ENCODE measurements at places on chromosomes 3 and 15. TPM values are rescaled to one million over a fixed set of nuclear protein-coding genes. Genes with fewer than 3 reads are reported as not detected.

DNA sequence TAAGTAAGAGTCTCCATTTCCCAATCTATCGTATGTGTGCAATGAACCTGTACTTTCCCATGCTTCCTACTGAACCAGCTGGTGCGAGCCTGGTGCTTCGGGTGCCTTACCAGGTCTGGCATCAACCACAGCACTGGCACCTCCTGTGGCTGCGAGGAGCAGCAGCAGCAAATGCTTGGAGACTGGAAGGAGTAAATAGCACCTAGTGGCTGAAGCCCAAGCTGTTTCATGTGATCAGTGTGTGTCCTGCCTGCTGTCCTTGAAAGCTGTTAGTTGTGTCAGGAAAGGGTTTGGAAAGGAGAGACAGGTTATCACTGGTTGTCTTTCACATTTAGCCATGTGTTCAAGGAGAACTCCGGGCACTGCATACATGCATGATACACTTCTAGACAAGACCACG, 31.8 kb downstream of the PCOLCE2 start:
- DNase-seq = no peak

GRCh38 chr3:51777985-51778384, 1.1 kb downstream of the IQCF6 start:
- peak; percentile 31 for DNase-seq

DNA sequence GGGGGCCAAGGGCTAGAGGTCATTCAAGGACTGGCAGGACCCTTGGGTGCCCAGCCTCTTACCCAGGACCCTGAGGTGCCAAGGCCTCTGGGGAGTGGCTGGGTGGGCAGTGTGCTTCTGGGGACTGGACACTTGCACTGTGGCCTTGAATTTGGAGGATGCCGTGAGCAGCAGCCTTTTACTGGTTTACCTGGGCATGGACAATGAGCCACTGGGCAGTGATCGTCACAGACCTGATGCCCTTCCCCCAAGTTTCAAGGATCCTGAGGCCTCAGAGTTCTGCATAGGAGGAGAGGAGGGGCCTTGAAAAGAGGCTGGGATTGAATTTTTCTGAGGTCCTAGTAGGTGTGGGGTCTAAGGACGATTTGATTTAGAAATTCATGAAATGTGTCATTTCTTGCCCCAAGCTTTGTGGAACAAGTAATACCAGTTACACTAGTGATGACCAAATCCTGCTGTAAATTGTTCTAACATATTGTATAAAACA, 146.1 kb upstream of the TPM1 start:
- DNase-seq = no peak

DNA sequence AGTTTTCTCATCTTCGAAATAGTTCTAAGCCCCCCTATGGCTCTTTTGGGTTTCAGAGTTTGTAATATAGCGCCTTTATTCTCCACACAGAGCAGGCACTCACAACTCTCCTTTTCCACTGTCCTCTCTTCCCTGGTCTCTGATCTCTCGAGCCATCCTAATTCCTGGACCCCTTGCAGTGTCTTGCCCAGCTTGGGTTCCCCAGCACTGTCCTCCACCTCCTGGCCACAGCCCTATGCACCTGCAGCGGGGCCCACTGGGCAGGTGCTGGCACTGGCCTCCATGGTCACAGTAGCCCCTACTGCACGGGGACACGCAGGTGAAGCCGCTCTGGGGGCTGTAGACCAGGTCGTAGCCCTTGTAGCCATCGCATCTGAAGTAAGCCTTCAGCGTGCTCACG, 27.9 kb downstream of the MUC20 start:
- no peak for DNase-seq

GRCh38 chr15:94703596-94703995, 472.2 kb downstream of the MCTP2 start:
- peak; percentile 15 for DNase-seq

DNA sequence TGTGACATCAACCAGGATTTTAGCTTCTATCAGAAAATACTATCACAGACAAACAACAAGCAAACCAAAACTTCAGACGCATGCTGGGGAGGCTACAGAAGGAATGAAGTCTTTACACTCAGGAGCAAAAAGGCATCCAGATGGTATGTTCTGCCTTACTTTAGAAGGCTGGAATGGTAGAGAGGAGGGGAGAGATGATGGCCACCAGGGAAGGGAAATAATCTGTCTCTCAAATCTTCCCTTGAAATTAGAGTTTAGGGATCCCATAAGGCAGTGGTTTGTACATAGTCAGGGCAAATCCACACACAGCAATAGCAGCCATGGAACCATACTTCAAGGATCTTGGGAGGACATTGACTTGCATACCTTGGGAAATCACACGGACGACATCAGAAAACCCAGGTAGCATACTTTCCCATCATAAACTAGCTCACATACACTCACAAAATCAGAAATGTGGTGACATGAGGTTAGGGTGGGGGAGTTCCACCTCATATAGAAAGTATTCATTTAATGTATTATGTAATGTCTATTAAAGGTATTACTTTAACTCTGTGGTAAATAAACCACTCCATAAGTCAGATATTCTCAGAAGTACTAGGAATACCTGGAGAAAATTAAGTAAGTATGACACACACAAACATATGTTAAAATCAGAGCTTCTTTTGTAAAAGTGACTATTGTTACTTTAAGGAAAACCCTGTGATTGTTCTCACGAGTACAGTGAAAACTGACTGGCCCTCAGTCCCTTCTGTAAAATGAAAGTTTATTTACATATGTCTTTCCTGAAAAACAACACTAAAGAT, 9.4 kb downstream of the BTLA start:
- no peak for DNase-seq

DNA sequence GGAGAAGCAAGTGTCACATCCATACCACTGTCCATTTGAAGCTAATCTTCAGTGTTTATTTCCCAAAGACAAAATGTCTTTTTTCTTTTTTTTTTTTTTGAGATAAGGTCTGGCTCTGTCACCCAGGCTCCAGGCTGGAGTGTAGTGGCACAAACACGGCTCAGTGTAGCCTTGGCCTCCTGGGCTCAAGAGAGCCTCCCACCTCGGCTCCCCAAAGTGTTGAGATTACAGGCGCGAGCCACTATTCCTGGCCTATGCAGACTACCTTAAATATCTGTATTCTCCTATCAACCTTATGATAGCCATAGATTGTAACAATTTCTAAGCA, 27.7 kb upstream of the VPS33B start:
- DNase-seq = no peak

Gene LRTM1
- not detected for total RNA-seq

DNA sequence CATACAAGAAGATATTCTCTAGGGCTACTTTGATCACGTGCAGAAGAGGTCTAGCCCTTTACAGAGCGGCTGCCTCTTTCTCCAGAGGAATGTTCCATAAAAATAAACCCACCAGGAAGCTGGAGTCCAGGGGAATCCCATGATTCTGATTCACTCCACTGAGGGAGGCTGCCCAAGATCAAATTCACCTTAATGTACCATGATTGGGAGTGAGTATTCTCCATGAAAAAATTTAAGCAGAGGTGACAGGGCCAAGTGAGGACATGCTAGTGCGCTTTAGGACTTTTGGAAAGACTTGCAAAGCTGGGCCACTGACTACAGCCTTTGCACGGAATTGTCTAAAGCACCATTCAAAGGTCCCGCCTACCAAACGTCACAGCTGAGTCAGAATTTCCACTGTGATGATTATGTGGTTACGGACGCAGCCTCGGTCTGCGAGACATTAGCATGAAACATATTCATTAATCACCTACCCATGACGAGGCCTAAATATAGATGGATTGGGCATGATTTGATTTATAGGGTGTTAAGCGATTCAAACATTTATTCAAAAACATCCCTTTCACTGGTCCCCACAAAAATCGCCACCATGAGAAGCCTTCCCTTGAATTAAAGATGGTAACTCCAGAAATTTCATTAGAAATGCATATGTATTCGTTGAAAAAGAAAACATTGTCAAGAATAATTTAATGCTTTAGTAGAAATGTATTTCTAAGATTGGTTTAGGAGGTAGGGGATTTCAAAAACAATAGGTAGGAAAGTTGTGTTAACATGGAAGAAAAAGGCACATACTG, 152.6 kb downstream of the GREM1 start:
- no peak for DNase-seq

Gene MGLL
- 182 TPM for total RNA-seq

DNA sequence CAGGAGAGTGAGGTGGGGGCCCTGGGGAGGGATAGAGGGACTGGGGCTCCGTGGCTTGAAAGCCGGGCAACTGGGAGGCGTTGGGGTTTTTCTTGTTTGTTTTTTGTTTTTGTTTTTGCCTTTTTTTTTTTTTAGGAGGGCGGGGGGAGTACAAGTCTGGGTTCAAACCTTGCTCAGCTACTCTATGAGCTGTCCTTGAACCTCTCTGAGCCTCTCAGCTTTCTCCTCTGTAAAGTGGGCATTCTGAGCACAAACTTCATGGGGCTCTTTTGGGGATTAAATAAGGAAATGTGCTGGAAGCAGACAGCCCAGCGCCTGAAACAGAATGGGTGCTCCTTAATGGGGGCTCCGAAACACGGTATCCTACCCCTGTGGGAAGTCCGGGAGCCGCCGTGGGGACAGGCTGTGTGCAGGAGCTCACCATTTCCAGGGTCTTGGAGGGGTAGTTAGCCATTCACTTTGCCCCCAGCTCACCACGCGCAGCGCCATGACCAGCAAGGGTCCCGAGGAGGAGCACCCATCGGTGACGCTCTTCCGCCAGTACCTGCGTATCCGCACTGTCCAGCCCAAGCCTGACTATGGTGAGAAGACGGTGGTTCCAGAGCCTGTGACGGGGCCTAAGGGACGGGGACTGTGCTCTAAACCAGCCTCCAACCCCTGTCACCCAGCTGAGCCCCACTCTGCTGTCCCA, 388 bp downstream of the ACY1 start:
- DNase-seq = no peak

DNA sequence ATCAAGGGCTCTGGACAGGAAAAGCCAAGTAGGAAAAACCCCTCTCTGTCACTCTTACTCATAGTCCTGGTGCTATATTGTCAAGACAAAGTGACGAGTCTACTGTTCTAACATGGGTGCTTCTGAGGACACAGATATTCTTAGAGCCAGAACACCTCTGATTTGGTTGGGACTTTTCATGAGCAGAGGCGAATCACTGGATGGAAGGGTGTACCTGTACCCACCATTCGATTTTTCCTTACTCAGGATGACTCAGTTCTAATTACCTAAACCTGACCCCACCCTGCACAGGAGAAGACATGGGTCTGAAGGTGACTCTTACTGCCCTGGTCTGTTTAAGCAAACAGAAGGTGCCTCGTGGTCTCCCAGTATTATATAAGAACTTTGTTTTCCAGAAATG, 58.5 kb downstream of the ABCC5 start:
- DNase-seq = no peak

- no peak for DNase-seq
Measured at GRCh38 chr15:92421976-92422375, 28.3 kb downstream of the ST8SIA2 start.

GRCh38 chr3:143380449-143380848, 260.9 kb downstream of the CHST2 start:
- DNase-seq = no peak

DNA sequence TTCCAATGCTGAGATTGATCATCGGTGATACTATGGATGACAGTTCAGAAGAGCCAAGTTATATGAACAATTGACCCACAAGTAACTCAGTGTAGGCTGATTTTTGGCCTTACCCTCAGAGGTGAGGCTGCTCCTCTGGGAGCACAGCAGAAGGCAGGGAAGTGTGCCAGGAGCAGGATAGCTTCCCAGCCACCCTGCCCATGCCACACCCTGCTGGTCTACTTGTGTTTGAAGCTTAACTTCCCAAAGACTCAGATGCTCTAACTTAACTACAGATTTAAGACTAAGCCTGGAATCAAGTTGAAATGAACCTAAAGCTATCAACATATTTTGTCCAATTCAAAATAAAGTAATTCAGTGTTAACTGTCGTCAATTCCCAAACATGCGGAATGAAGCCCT, 77.5 kb downstream of the BOC start:
- DNase-seq = no peak

Gene MITF
- total RNA-seq = 18.1 TPM

DNA sequence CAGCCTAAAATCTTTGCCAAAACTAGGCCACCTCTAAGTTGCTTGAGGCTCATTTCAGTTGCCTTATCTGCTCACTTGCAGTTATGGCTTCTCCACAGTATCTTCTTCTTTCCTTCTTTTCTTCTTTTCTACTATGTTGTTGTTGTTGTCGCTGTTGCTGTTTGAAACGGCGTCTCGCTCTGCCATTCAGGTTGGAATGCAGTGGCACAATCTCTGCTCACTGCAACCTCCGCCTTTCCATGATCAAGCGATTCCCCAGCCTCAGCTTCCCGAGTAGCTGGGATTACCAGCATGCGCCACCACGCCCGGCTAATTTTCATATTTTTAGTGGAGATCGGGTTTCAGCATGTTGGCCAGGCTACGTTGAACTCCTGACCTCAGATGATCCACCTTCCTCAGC, 210.8 kb upstream of the NR2F2 start:
- DNase-seq = no peak
